ENCODE measurements at places on chromosomes 2 and 18.

DNA sequence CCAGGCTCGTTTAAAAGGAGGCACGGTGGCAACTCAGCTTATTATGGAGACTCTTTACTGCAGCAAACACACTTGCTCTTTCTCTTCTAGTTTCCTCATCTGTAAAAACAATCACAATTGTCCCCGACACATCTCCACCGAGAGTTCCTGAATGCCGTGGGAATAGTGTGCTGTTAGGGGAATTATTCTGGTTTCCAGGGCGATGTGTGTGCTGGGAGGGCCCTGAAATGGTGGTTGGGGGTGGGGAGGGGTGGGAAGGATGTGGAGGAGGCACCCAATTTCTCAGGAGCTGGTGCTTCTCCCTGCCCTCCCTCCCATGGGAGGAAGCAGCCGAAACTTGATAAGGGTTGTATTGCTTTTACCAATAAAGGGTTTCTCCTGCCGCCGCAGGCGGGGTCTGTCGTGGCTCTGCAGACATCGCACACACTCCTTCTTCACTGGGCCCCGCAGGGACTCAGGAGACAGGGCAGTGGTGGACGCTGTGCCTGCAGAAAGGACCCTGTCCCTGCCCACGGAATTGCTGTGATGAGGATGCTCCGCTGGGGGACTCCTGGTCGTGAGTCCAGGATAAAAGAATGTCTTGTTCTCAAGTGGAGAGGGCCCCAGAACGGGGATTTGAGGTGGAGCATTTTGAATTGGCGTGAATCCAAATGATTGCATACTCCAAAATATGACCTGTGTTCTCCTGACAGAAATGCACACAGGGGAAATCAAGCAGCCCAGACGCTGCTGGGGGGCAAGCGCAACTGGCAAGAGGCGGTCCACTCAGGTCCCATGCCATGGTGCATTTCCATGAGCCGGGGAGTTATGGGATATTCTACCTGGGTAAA lies 119.2 kb downstream of the ACKR3 start:
- DNase-seq: no peak

DNA sequence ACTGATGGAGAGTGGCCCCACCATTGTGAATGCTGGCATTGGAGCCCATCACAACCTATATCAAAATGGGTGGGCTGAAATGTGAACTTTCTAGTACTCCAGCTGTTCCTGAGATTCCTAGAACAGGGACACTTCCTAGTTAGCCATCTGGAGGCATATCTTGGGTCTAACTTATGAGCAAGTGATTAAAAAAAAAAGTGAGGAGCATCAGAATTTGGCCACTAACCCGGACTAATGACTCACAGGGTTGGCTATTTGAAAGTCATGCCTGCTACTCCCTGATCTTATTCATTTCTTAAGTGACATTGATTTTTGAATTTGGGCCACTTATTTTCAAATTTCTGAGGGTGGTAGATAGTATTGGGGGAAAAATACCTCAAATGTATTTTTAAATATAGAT lies 216.6 kb downstream of the HRH4 start:
- no peak for DNase-seq

DNA sequence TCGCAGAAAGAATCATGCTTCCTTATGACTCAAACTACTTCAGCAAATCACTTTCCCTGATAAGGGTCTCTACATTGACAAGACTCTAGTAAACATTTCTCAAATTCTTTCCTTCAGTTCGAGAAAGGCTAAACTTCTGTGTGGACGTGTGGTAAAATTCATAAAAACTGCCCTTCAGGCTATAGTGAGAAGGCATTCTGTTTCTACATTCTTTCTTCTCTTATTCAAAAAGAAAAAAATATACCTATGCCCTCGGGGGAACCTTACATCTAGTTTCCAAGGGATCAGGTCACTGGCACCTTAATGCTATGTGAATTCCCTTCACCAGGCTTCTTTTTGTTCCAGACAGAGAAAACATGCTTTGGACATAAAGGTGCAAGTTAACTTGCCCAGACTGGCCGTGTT lies 4.9 kb downstream of the VIT start:
- DNase-seq: no peak

- DNase-seq: no peak
These were observed 56.9 kb upstream of the ZNF397 start for GRCh38 chr18:35183886-35184285.

- no peak for DNase-seq
These were observed 1.1 kb upstream of the APCDD1 start for GRCh38 chr18:10453261-10453805.

DNA sequence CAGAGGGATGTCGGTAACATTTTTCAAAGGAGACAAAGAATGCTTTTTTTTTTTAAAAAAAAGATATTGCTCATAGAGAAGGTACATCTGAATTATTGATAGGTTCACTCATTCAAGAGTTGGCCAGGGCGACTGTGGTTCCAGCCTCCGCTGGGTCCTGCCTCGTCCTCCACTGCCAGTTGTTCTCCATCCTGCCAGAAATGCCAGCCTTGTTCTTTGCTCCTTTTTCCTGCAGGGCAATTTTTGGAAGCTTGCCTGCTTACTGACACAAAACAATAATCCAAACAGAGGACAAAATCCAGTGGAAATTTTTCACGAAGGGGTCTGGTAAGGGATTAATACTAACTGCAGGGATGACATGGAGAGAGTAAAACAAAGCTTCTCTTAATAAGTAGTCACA lies 1113.0 kb downstream of the CBLN2 start:
- no peak for DNase-seq
